Stimulated activated CD4-positive, alpha-beta T cell treated with anti-CD3 and anti-CD28 coated beads, Interleukin-12 subunit alpha, Interleukin-12 subunit beta, amount 100 ng/mL, for 4 hours (primary cell): ENCODE measurements at places on chromosomes 4 and X.
A peak's percentile ranks its signal among the peaks of the same experiment; 100 is the strongest.

GRCh38 chr4:164215113-164215741, 538.7 kb upstream of the SMIM31 start:
- no peak for DNase-seq

GRCh38 chrX:151712253-151712652, 3.6 kb upstream of the FATE1 start:
- DNase-seq = no peak

DNA sequence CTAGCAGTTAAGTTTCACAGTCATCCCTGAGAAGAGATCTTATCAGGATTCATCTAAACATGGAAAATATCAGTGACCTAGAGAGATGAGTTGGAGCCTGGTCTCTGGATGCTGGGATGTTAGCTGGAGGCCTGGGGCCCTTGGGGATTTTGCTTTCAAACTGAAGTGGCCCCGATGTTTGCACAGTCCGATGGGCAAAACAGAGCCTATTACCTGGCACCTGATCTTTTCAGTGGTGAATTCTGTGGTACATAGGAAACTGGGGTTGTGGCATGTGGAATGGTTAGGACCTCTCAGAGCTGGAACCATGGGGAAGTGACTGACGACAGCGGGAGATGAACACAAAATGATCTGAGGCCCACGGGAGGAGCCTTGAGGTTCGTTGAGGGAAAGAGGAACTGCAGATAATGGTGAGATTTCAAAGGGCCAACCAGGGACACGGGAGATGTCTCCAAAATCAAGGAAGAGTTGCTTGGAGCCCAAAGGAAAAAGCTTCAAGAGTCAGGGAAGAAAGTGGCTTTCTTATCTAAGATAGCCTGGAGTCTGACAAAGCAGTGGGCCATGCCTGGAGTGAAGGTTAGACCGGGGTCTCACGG, 17.8 kb upstream of the TENM3 start:
- no peak for DNase-seq

GRCh38 chr4:152590179-152591031, 54.5 kb upstream of the FBXW7 start:
- DNase-seq = no peak

DNA sequence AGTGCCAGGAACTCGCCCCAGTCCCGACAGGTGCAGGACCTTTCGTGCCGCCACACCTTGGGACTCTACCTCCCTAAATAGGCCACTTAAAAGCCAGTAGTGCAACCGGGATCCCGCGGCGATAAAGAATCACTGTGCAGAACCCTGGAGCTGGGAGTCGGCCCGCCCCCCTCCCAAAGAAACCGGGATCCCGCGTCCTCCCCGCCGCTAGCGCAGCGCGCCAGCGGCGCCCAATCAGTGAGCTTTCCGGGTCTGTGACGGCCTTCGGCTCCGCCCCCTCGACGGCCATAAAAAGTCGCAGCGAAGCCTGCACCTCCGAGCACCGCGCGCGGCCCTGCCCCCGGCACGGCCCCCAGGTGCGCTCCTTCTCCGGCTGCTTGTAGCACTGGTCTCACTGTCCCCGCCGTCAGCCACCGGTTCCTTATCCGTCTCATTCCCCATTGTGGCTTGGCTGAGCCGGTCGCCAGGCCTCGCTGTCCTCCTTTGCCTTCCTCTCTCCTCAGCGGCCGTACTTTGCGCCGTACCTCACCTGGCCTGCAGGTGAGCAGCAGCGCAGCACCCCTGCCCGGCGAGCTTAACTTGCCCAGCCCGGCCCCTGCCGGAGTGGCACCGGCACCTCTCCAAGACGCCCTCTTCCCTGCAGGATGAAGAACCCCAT, at the start of gene LRAT:
TSS of gene LRAT (plus strand) at position 318 of the 658 bp plus-strand sequence. CDS start at position 645, 327 bp downstream.
- peak; percentile 27 for DNase-seq

- DNase-seq = no peak
These were observed 29.8 kb downstream of the YY2 start for GRCh38 chrX:21885568-21885967.

GRCh38 chrX:17005712-17006368, 59.4 kb downstream of the REPS2 start:
- no peak for DNase-seq
